Stimulated activated CD4-positive, alpha-beta T cell treated with anti-CD3 and anti-CD28 coated beads, Interleukin-4, amount 100 ng/mL, for 48 hours (primary cell): ENCODE measurements at places on chromosomes 5 and 9.

GRCh38 chr5:39577529-39577928 lies 152.7 kb upstream of the DAB2 start:
- no peak for DNase-seq

DNA sequence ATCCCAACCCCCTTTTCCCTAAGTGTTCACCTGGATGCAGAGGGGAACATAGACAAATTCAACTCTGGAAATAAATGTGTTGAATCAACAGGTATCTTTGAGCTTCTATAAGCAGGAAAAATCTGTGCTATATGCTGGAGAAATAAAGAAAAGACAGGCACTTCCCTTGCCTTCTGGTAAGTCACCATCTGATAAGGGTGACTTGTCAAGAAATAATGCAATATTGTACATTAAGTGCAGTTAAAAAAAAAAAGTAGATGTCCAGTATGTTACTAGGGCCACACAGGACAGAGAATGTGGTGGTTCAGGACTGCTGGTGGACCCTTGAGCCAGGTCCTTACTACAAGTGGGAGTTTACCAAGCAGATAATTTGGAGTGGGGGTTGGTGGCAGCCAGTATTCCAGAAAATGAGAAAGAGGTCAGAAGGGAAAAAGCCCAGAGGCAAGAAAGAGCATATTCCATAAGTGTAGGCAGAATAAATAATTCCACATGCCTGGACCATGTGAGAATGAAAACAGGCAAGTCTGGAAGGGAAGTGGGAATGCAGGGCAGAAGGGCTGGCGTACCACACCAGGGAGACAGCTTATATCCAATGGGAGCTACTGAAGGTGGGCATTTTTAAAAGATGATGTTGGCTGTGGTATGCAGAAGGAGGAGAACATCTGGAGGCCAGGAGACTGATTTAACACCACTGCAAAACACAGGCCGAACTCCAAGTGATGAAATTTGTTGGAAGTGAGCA lies 209.9 kb downstream of the SEMA5A start:
- DNase-seq, result no peak

DNA sequence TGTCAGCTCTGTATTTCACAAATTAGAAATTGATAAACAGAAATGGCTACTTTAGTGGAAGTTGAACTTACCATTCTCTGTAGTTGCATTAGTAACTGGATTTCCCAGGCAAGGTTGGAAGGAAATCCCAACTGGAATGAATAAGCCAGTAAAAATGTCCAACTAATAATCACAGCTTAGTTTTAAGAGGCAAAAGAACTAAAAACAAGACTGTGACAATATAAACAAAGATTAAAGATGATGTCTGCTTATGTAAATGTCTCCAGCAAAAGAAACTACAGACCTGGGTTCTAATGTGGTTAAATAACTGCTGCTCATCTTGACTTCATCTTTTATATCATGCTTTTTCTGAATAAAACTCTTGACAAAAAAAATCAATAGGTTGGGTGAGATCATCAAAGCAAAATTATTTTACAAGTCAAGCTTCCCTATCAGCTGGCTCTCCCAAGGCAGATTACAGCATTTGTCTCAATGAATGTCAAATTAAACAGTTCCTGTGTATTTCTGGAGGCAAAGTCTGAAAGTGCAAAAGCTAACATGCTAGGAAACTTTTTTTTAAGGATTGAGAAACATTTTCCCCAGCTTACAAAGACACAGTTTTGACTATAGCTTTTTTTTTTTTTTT lies 62.3 kb upstream of the HMHB1 start:
- no peak for DNase-seq

- DNase-seq, result no peak
Observed at GRCh38 chr5:94174748-94175411, 433.5 kb upstream of the POU5F2 start.

DNA sequence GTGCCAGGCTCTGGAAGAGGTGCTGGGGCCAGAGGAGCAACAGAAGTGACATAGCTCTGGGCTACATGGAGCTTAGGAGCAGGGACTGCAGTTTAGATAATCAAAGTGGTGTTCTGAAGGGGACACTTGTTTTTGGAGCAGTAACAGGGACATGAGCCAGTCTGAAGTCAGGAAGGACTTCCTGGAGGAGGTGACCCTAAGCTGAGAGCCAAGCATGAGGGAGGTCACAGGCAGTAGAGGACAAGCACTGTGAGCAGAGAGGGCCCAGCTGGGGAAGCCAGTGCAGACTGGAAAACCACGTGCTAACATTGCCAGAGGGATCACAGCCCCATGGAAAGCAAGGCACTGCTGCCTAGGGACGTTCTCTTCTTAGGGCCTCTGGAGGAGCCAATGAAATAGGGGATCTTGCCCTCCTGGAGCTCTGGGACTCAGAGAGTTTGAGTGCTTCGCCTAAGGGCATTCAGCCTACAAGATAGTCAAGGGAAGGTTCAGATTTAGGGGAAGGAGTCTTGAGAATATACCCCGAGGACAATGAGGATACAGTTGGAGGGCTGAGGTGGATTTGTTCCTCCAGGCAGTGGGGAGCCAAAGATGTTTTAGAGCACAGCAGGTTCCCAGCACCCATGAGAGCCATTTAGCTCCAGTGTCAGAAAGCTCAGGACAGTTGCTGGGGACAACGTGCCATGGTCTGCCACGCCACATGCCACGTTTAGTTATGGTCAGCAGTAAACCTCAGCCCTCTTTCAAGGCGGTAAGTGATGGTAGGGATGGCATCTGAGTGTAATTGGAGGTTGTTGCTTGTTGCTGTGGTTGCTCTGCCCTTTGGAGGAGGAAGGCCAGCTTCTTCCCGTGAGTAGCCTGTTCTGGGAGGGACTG lies 40.5 kb upstream of the SH3PXD2B start:
- no peak for DNase-seq

GRCh38 chr5:172692451-172692850 lies 51.4 kb downstream of the NEURL1B start:
- no peak for DNase-seq

DNA sequence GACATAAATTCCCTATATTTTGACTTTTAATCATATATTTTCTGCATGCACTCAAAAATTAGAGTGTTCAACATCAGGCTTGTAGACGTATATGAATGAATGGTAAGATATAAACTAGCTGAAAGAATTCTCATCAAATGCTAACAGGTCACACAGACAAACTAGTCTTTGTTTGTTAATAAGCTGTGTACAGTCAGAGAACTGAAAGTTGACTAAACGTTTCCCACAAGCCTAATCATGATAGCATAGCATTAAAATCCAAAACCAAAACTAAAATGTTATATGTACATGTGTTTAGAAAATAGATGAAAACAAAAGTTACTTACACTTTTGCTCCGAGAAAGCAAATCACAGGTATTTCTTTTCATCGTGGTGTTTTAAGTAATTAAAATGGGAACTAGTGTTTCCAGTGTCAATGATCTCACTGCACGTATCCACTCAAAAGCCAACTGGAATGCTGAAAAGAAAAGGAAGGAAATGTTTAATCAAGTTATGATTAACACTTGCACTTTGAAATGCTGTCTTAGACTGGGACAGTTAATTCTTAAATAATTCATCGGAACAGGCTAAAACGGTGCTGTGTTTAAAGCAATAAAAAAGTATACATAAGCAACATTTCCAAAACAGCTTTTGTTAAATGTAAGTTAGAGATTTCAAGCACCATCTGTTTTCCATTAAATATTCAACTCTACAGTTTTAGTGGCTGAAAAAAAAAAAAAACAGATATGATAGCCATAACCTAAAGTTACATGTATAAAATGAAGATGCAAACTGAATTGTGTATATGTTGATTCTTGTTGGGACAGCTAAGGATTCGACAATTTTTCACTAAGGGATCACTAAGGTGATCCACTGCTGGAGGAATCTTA lies 291.9 kb upstream of the PDE4D start:
- no peak for DNase-seq

DNA sequence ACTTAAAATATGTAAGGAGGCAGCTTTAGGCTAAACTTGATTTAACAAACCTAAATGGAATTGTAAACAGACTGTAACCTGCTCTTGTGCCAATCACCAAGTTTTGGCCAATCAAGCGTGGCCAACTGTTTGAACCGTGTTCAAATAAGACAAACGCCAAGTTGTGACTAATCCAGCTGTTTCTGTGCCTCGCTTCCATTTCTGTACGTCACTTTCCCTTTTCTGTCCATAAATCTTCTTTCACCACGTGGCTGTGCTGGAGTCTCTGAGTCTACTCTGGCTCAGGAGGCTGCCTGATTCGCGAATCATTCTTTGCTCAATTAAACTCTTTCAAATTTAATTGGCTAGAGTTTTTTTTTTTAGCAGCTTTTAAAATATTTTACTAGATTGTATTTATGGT lies 71.3 kb downstream of the LIX1 start:
- DNase-seq, result no peak

DNA sequence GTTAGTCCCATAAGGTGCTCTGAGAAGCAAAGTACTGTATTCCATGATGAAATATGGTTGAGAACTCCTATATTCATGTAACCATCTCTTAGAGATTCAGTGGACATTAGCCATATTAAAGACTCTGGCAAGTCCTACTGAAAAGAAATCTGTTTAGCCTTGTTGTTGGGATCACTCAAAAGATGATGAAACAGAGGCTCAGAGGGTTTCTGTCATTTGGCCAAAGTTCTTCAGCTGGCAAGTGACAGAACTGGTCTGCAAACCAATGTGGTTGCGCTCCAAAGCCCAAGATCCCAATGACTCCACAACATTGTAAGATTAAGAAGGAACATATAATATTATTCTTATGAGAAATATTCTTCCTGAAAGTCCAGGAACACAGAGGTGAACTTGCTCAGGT lies 462.9 kb downstream of the ACTL7B start:
- no peak for DNase-seq

GRCh38 chr5:23223846-23224245 lies 283.6 kb upstream of the PRDM9 start:
- DNase-seq, result no peak

DNA sequence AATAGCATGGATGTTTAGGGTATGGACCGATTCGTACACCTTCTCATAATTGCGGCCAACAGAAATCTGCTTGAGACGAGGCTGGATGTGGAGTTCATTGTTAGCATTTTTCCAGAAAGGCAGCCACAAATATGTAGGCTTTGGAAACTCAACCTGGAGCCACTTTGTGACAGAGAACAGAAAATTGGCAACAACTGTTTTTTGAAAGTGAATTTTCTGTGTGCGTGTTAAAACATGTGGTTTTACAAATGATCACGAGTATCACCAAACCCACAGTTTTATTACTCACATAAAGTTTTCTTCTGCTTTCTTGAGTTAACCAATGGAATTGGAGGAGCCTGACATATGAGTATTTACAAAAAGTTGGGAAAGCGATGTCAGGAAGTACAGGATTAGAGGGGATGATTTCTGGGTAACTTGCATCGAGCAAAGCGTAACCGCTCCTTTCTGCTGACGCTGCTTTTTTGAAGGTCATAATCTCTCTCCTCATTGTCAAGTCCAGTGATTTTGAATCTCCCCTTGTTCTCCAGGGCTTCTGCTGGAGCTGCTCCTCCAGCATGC lies 138.5 kb upstream of the TAF11L2 start:
- no peak for DNase-seq

DNA sequence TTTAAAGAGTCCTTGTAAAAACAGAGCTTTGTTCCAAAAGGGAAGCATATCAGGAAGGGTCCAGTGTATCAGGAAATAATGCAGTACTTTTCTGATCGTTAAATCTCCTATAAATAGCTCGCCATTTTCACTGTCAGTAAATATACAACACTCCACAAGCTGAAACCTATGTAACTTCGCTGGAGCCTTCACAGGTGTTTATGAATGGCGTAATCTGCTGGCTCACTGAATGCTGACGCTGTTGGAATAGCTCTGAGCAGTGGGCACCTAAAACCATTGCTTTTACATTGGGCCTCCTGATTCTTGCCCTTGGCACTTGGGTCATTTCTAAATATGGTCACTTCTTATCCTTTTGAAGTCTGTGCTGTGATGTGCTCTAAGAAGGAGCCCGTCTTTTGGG lies 4.3 kb downstream of the SHC3 start:
- no peak for DNase-seq
